ENCODE measurements at places on chromosomes 3 and 15.

DNA sequence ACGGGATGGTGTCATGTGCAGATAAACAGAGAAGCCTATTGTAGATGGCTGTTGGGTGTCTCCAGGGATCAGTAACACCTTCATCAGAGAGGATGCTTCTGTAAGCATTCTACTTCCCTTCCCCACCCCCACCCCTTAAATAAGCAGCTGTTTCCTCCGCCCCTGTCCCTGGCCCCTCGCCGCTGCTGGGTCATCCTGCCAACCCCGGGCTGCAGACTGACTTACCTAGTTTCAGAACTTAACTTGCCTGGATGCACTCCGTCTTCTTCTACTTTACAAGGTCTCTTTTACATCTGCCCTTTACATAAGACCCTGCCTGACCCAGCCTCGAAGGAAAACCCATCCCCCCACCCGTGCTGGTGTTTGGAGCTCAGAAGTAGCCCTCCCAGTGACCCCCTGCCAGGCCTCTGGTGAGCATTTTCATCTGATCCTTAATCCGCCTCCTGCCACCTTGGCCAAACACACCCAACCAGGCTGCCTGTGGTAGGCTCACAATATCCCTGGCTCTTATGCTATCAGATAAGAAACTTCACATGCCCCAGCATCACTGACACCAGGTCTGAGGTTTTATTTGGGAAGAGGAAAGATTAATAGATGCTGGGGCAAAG is 103.0 kb upstream of the HES1 start:
- no peak for DNase-seq

GRCh38 chr3:75692061-75692460 is 27.9 kb downstream of the FRG2C start:
- DNase-seq = no peak

DNA sequence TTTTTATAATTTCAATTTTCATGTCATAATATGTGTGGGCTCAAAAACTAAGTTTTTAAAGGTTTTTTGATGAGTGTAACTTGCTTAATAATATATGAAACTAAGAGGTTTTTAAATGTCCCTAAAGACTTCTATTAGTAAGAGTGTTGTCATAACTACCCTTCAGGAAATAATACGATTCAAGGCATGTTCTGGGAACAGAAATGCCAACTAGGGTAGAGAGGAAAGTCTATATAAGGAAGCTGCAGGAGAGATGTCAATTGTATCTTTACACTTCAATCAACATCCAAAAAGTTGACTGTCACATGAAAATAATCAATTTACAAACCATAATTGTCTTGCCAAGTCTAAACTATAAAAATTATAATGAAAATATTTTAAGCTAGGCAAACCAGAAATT is 76.3 kb downstream of the SMARCC1 start:
- DNase-seq = no peak

GRCh38 chr15:74957476-74958035 is 984 bp upstream of the RPP25 start:
- DNase-seq = no peak

DNA sequence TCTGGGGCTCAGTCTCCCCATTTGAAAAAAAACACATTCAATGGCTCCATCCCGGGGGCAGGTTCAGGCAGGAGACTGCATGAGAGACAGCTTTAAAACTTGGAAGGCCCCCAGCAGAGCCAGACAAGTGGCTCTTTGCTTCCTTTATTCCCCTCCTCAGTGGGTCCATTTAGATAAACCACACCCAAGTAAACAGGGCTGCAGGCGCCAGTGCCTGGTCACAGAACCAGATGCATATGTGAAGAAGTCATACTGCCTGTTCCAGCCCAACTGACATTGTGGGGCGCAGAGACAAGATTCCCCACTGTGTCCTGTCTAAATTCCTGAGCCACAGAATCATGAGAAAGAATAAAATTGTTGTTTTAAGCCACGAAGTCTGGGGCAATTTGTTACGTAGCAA is 9.0 kb downstream of the FBN1 start:
- DNase-seq = peak; percentile 66

- DNase-seq = no peak
These were observed 27.6 kb upstream of the GAP43 start for GRCh38 chr3:115595611-115596275.

GRCh38 chr15:70582143-70582945 is 181.0 kb downstream of the UACA start:
- DNase-seq = no peak

- no peak for DNase-seq
These were observed 160.0 kb upstream of the CGNL1 start for GRCh38 chr15:57216288-57216687.

- DNase-seq = no peak
These were observed 211.4 kb upstream of the LRIG1 start for GRCh38 chr3:66712210-66712609.

- DNase-seq = no peak
These were observed 37.3 kb upstream of the PDE8A start for GRCh38 chr15:84944311-84944710.

DNA sequence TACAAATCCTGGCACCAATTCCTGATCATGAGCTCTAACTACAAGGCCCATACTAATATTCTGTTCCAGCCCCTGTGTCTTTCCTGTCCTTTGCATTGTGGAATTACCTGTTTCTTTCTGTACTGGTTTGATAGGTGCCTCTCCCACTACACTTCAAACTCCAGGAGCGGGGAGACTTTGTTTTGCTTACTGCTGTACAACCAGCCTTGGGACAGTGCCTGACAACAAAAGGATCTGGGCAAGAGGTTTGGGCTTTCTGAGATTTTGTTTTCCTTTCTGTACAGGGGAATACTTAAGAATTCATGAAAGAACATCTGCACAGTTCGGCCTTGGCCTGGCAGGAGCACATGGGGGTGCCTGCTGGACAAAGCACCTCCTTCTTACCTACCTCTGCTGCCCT is 45.1 kb downstream of the ZDHHC3 start:
- no peak for DNase-seq

- no peak for DNase-seq
These were observed 77.4 kb downstream of the VPS8 start for GRCh38 chr3:184889312-184889904.

- no peak for DNase-seq
These were observed 57.0 kb upstream of the ZNF148 start for GRCh38 chr3:125431912-125432790.

DNA sequence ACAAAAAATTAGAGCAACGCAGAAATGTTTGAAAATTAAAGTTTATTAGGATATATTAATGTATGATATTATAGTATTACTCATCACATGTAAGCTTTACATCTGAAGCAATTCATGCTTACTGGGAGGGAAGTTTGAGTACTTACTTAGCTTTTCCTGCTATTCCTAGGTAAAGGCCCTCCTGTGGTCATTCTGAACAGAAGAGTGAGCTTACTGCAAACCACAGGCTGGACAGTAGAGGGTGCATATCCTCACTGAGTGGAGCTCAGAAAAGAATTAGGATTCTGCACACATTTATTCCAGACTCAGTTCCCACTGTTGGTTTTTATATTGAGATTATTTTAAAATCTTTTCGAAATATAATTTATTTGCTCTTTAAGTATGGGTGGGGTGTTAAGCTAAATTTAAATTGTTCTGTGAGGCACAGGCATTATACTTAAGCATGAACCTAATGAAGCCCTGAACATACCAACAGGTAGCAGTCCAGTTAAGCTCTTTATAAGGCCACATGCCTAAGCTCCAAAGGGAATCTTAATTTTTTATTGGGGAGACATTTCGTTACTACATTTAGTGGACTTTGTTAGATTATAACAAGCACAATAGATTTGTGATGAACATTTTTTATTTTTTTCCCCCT is 10.2 kb downstream of the MRPS22 start:
- DNase-seq = peak; percentile 58

GRCh38 chr3:53411371-53411770 is 64.0 kb upstream of the DCP1A start:
- DNase-seq = no peak

DNA sequence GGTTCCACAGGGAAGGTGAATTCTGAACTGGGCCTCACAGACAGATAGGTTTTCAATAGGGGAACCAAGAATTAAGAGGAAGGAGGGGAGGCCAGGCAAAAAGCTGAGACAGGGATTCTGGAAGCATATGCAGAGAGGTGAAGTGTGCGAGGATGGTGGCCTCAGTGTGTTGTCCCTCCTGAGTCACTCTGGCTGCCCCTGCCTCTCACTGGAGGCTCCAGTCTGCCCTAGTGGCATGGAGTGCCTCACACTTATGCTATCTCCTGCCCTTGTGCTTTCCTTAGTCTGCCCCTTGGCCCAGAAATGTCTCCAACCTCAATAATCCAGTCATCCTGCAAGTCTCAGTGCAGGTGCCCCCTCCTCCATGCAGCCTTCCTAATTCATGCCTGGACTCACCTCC is 32.2 kb upstream of the RBP1 start:
- no peak for DNase-seq

GRCh38 chr15:58115692-58116091 is 22.5 kb upstream of the AQP9 start:
- no peak for DNase-seq

DNA sequence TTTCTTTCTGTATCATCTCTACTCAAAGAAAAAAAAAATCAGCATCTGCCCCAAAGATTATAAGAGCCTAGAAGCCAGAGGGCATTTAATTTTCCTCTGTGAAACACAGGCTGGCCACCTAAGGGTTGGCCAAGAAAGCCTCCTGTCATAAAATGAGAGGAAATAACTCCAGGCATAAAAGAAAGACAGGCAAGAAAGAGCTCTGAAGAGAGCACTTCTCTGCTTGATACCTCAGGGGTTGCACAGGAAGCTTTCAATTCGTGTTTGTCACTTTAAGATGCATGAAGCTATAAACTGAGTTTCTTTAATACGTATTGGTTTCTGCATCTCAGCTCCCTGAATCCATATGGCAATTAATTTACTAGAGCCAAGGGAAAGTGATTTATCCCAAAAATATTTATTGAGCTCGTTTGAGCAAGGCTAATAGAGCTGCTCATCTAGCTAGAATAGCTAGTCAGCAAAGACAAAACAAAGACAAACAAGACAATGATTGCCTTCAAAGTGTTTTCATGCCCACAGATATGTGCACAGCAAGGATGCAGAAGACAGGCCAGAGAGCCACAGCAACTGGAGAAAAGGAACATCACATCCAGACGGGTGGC is 35.5 kb downstream of the ATP8B4 start:
- DNase-seq = no peak

GRCh38 chr15:99630607-99631131 is 64.9 kb downstream of the MEF2A start:
- no peak for DNase-seq

DNA sequence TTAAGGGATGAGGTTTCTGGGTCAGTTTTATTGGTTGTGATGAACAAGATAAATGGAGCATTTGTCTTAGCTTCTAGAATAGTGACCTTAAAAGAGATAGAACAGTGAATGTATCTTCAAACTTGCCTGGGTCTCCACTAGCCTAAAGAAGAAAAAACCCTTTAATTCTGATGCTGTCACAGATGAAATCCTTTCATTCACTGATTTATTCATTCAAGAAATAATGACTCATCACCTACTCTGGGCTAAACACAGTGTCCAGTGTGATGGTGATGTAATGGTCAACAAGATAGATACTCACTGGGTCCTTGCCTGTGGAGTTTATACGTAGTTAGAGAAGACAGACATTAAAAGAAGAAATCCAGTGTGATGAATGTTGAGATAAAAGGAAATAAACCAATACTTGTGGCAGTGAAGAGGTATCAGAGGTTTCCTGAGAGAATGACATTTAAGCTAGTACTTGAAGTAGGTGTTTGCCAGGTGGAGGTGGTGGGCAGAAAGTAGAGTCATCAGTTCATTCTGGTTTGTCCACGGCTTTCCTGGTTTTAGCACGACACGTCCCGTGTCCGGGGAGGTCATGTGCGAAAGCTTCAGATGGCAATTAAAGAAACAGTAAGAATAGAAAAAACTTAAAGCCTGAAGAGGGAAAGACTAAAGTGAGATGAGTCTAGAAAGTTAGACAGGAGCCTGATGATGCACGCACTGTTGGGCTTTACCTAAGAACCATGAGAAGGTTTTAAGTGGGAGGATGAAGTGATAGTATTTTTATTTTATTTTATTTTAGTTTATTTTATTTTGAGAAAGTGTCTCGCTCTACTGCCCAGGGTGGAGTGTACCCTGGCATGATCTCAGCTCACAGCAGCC is 18.5 kb downstream of the PAK2 start:
- peak; percentile 76 for DNase-seq

- DNase-seq = no peak
These were observed 36.6 kb upstream of the CD47 start for GRCh38 chr3:108127301-108127988.

DNA sequence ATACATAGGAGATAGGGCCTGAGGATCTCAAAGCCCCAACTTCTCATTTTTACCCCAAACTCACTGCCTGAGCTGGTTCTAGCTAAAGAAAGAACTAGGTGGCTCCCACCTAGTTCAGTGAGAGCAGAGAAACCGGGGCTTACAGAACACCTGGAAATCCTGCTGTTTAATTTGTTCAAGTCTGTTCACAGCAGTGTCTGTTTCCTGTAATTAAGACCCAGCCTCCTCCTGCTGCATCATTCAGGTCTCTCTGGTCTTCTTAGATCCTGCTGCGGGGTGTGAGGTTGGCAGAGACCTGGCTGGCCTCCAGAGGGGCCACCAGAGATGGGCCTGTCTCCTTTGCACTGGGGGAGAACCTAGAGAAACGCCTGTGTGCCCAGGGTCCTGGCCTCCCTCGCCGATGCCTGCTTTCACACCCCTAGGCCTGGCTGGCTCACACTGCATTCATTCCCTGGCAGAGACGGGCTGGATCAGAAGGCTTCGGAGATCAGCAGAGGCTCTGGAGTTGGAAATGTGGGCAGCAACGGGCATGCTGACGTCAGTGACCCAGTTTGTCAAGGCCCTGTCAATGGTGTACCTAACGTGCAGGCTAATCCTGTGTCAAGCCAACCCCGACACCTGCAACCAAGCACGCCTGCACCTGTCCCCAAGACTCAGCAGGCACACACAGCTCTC is 4.9 kb upstream of the CHRNA3 start:
- no peak for DNase-seq

- DNase-seq = no peak
These were observed 41.0 kb downstream of the GOLGA6A start for GRCh38 chr15:74041311-74041756.

Measured in globus pallidus (tissue), 1 donor.